Stimulated activated CD8-positive, alpha-beta memory T cell treated with anti-CD3 and anti-CD28 coated beads, Interleukin-7, amount 100 ng/mL, for 1 hour (primary cell): ENCODE measurements at places on chromosomes 6 and 20.

GRCh38 chr6:110856296-110856695 is 18.3 kb upstream of the AMD1 start:
- no peak for DNase-seq

DNA sequence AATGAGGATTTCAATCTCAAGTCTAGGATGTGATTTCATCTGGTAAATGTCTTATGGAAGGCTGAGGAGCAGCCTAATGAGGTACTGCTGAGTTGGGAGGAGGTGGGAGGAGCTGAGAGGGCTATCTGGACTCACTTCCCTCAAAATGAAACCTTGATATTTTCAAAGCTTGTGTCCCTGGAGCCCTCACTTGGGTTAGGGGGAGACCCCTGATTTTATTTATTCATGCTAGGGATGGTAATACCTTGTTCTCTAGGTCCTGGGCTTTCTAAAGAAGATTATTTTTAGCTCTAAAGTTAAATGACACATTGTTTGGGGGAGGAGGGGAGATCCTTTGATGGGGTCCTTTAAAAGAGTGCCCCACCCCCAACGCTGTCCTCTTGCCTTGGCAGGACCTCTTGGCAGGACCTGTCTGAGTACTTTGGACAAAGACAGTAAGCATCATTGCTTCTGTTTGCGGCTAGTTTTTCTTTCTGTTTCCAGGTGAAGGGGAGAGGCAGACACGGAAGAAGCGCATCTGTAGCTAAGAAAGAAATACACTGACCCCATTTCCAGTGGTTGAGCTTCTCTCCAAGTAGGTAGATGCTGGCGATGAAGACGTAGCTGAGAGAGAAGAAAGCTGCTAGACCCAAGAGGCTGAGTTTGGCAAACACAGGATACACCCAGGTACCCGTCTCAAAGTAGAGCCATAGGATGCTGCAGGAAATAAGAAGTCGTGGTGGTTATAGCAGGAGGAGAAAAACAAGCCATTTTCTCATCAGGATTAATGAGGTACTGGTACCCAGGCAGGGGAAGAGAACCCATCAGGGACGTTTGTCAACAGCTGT is 55.6 kb downstream of the ADTRP start:
- no peak for DNase-seq

DNA sequence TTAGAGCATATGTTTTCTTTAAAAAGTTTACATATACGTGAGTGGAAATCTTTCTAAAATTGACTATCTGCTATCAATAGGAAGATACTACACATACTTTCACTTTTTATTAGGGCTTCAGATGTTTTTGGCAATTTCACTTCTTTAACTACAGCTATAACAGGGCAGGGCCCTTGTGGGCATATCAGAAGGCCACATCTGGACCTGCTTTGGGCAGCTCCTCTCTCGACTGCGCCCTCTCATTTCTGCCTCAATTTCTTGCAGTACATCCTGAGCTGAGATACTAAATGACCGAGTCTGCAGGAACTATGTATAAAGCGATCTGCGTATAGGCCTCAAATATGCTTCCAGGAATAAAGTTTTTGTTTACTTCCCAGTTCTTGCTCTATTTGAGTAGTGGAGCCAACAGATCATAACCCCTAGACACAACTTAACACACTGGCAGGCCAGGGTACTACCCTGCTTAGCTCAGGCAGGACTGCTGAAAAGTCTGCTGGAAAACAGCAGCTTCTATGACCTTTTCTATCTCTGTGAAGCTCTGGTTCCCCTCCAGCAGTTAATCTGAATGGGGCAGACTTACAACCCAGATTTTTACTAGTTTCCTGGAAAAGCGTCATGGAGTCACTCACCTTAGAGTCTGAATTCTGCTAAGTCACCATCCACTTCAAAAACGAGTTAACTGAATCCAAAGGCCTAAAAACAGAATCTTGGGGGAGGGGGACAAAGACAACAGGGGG is 12.7 kb downstream of the GCLC start:
- DNase-seq = no peak

DNA sequence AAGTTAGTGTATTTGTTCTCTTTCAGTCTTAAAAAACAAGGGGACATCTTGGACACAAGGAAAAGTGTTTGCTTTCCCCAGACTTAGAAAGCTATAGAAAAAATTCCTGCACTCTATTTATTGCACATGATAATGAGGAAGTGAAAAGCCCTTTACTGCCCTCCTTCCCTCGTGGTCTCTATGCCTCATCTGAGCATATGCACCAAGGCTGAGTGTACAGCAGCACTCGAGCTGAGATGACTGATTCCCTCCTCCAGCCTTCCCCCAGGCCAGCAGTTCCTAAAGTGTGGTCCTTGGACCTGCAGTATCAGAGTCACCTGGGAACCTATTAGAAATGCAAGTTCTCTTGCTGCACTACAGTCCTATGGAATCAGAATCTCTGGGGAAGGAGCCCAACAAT is 14.3 kb upstream of the LAMP5 start:
- DNase-seq = no peak

- DNase-seq = no peak
Measured at GRCh38 chr6:26155061-26155930, 68.1 kb downstream of the HFE start.

- no peak for DNase-seq
Measured at GRCh38 chr20:49669601-49670189, 44.0 kb downstream of the B4GALT5 start.

GRCh38 chr6:23663652-23664051 is 462.4 kb upstream of the NRSN1 start:
- no peak for DNase-seq

GRCh38 chr6:63816401-63816981 is 180.9 kb downstream of the PHF3 start:
- no peak for DNase-seq
